T-helper 2 cell treated with Interferon-gamma antibody and Interleukin-4, amounts not matched to agents 5 μg/mL and 100 μg/mL, for 36 hours (primary cell): ENCODE measurements at places on chromosomes 3 and 15.
A peak's percentile ranks its signal among the peaks of the same experiment; 100 is the strongest.

DNA sequence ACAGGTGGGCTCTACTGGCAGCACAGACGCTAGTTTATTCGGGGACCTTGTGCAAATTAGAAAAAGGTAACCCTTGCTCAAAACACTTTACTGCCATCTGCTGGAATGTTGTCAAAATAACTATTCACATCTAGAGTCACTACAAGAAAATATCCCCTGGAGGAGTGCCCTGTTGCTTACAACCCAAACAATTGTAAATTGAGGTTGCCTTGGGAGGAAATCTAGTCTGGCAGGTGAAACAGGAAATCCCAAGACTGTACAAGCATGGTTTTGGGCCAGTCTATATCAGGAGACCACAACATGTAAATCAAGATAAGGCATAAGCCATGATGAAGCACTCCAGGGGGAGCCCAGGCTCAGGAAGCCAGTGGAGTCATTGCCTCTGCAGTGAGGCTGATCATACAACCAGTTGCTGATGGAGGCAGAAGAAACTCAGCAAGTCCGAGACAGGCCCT, 136.8 kb upstream of the ACP3 start:
- DNase-seq: no peak

- DNase-seq: no peak
These were observed 4.7 kb upstream of the RYK start for GRCh38 chr3:134255404-134255803.

GRCh38 chr3:184050217-184050847, 2.5 kb upstream of the HTR3C start:
- no peak for DNase-seq

DNA sequence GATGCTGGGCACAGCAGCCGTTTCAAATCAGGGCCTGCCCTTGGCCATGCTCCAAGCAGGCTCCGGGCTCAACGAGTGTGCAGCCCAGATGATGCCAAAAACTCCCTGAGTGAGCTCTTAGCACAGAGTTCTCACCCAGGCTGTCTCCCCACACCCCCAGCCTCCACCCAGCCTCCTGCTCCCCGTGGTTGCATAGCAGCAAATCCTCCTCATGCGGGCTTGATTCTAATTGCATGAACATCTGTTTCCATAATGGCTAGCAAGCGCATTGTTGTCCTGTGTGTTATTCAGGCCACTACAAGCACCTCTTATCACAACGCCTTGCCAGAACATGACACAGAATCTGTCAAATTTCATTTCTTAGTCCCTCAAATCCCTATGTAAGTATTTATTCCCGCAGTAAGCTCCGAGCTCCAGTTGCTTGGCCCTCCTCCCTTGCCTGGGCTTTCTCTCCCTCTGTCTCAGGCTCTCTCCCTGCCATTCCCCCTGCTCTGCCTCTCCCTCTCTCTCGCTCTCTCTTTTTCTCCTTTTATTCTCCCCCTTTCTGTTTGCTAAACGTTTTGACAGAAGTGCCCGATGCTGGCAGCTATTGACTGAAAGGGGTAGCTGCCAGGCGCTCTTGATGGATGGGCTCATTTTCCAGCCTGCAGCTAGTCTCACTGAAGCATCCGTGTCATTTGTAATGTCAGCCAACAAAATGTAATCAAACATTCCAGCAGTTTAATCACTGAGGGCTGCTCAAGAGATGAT, 306.5 kb downstream of the IL20RB start:
- DNase-seq: no peak

- no peak for DNase-seq
These were observed 16.8 kb downstream of the CACNA1D start for GRCh38 chr3:53511246-53511645.

DNA sequence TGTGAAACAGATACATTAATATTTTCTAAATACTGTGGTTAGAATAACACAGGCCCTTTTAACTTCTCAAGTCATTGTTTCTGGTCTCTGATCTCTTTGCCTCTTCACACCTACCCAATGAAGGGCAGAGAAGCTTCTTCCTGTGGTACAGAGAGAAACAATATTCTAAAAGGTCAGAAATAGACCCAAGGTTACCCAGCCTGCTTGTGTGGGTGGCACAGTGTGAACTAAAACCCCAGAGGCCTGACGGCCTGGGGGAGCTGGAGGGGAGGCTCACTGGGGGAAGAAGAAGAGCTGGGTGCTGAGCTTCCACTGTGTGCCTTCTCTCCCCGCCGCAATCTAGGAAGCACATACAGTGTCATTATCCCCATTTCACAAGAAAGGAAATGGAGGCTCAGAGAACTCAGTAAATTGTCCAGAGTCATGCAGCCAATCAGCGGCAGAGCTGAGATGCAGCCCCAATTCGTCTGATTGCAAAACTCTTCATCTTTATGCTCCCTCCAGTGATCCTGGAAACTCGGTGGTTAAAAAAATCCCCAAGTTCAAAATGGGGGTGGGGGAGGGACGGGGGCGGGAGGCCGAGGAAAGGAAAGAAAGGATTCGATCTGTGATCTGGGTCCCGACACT, 64.1 kb upstream of the HEG1 start:
- peak; percentile 35 for DNase-seq

GRCh38 chr3:114942773-114943172, 204.3 kb downstream of the ZBTB20 start:
- DNase-seq: no peak
